ENCODE measurements at places on chromosomes 16 and 17. TPM values are rescaled to one million over a fixed set of nuclear protein-coding genes. Genes with fewer than 3 reads are reported as not detected.

DNA sequence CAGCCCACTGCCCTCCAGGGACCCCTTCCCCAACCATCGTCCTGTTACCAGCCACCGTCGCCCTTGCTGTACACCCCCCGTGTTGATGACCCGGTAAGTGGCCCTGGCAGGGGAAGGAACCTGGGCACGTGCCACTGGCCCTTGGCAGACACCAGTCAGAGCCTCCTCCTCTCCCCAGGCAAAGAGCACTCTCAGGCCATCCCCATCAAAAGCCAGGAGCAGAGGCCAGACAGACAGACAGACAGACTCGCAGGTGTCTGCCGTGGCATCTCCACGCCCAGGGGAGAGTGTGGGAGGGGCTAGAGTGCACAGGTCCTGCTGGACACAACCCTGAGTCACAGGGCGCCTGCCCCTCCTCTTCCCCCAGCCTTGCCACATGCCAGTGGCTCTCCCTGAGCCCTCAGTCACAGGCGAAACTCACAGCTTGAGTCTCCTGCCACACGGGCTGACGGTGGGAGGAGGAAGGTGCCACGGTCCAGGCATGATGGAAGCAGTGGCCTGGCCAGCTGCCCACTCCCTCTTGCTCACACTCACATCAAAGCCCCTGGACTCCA lies 7.8 kb downstream of the CLCN7 start:
- H3K36me3 ChIP-seq: peaks cover 3% of the 10 kb centered on the region
- H3K4me3 ChIP-seq: no peak overlapping the region
- no peaks in the 10 kb centered on the region for H3K4me1 ChIP-seq
- DNase-seq: no peak

GRCh38 chr17:35540589-35541404 lies 3.3 kb upstream of the SLFN12L start:
- H3K36me3 ChIP-seq: no peaks in the 10 kb centered on the region
- peak overlapping the region; percentile 33 for H3K27ac ChIP-seq
- DNase-seq: no peak
- H3K4me1 ChIP-seq: no peaks in the 10 kb centered on the region
- H3K27me3 ChIP-seq: no peaks in the 10 kb centered on the region

DNA sequence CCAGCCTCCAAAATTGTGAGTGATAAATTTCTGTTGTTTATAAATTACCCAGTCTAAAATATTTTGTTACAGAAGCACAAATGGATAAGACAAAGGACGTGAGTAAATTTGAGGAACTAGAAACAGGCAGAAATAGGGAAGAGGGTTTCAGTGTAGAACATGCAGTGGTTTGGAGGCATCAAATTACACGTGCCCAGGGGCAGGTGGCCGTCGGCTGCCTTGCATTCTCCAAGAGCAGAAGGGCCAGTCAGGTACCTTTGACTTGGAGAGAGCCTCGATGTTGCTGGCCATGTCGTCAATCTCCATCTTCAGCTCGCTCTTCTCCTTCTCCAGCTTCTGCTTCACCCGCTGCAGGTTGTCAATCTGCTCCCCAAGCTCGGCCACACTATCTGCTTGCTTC lies 54.3 kb downstream of the MYH13 start:
- H3K36me3 ChIP-seq: no peaks in the 10 kb centered on the region
- no peaks in the 10 kb centered on the region for H3K27me3 ChIP-seq
- H3K4me3 ChIP-seq: no peak overlapping the region
- H3K4me1 ChIP-seq: no peaks in the 10 kb centered on the region
- DNase-seq: no peak

DNA sequence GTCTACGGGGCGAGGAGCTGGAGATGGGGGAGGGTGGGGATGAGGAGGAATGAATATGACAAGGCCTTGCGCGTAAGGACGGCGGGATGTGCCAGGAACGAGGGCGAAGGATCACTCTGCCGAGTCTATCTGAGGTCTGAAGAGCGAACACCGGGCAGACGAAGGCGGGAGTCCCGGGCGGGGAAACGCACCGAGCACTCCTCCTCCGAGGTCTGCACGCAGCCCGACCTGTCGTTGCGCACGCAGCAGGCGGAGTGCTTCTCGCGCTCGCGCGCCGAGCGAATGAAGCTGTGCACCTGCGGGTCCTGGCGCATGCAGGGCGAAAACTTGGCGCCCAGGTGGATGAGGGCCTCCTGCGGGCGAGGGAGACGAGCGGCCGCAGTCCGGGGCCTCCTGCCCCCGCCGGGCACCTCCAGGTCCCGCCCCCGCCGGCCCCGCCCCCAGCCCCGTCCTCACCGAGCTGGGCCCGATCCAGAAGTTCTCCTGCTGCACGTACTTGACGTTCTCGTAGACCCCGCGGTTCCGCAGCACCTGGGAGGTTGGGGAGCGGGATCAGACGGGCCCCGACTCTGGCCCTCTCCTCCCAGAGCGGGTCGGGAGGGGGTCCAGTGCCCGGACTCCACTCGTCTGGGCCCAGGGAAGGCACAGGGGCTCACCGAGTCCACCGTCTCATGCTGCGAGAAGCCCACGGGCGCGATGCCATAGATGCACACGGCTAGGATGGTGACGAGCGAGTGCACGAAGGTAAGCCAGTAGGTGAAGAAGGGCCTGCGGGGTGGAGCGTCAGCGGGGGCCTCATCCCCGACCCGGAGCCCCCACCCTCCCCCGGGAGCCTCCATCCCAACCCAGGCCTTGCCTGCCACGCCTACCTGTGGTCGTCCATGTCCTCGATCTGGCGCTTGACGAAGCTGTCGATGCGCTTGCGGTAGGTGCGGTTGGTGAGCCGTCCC lies 7.6 kb downstream of the SNRNP25 start:
- H3K4me3 ChIP-seq: no peak overlapping the region
- peaks cover 12% of the 10 kb centered on the region for H3K36me3 ChIP-seq
- no peaks in the 10 kb centered on the region for H3K27me3 ChIP-seq
- DNase-seq: no peak

DNA sequence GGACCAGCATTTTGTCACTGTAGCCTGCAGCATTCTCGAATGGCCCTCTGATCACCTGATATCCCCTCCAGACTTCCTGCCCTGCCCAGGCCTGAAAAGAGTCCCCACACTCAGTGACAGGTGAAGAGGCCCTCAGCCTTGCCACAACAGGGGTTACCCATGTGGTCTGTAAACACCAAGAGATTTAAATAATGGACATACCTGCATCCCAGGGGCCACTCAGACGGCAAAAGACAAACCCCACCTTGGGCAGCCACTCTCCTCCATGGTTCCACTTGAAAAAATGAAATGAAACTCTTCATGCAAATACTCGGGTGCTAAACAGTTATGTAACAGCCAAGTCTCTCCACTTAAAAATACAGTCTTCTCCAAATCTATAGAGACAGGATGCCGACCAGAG lies 22.9 kb upstream of the PECAM1 start:
- H3K27ac ChIP-seq: no peak overlapping the region
- no peaks in the 10 kb centered on the region for H3K4me1 ChIP-seq
- no peaks in the 10 kb centered on the region for H3K36me3 ChIP-seq

DNA sequence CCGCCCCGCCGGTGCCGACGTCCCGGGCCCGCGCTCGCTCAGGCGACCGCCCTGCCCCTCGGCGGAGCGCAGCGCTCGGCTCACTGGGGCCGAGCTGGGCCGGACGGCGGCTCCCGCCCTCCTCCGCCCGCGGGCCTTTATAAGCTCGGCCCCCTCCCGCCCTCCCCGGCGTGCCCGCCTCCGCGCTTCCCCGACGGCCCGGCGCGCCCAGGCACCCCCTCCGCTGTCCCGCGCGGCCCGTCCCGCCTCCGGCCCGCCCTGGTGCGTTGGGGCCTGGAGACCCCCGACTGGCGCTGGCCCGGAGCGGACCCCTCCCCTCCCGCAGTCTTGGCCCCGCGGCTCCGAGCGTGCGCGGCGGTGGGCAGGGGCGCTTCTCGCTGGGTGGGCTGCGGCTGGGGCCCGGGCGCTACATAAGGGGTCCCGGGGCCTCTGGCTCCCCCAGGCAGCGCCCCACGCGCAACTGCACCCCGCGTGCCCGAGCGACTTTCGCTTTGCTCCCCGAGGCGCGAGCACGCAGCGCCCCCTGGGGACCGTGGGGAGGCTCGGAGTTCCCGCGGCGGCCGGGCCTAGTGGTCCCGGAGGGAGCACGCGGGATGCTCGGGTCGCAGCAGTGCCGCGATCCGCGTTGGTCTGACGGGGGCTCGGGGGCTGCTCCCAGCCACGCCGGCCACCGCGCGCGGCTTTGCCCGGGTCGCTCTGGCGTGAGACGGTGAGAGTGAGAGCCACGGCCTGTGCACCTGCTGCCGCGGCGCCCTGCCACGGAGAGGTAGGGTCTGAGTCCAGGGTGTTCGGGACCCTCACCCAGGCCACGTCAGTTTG lies at the start of gene PIEZO1:
Gene PIEZO1, minus strand, starts transcription at position 115 of the 819 bp plus-strand sequence. CDS start 256 bp downstream, outside the sequence.
- H3K36me3 ChIP-seq: no peaks in the 10 kb centered on the region
- peak within 1 kb of the TSS; percentile 61 for H3K4me3 ChIP-seq
- peaks cover 21% of the 10 kb centered on the region for H3K4me1 ChIP-seq
- DNase-seq: peak; percentile 80
- H3K27me3 ChIP-seq: no peaks in the 10 kb centered on the region

The FA2H gene
- 10.3 TPM for polyA plus RNA-seq

The MYH13 gene
- not detected for polyA plus RNA-seq

The KRT34 gene
- not detected for polyA plus RNA-seq
